ENCODE measurements at places on chromosomes 7 and 10. TPM values are rescaled to one million over a fixed set of nuclear protein-coding genes. Genes with fewer than 3 reads are reported as not detected.

The HACD1 gene
- 71.6 TPM for total RNA-seq

The HOXA4 gene
- not detected for total RNA-seq

The SPAG6 gene
- total RNA-seq, result not detected

The NXPH1 gene
- total RNA-seq, result not detected

The TFR2 gene
- 0.87 TPM for total RNA-seq

The EPHB4 gene
- 60.7 TPM for total RNA-seq

The RTKN2 gene
- total RNA-seq, result 3.4 TPM

The PRKCQ gene
- total RNA-seq, result 0.15 TPM

The PNLIPRP1 gene
- total RNA-seq, result not detected

The SPDYE6 gene
- total RNA-seq, result not detected

The PVRIG gene
- total RNA-seq, result not detected

The TBATA gene
- total RNA-seq, result not detected
